ENCODE measurements at places on chromosomes 2 and 18.

DNA sequence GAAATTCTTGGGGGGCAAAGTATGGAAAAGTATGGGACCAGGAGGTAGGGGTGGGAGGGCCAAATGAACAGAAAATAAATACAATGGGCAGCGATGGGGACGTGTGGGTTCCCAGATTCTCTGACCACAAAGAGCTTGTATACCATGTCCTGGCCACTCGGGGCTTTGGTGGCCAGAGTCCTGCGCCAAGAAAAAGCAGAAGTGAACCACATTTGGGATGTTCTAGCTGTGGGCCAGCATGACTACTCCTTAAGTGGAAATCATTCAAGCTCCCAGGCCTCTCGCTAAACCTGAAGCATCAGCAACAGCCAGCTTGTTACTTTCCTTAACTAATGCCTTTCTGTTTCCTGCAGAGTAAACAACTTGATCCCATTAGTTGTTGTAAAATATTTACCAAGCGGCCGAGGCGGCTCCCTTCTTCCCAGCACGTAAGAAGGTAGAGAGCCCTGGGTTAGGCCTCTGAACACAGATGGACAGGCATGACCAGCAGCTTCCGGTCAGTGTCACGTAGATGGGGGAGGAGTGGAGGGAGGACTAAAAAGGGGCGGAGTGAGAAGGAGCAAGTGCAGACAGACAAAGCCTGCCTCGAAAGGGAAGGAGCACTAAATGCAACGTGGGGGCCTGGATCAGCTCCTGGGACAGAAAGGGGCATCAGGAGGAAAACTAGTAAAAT, 88.2 kb downstream of the GALNT14 start:
- DNase-seq = no peak

GRCh38 chr2:205915130-205915524, 170.8 kb downstream of the INO80D start:
- no peak for DNase-seq

- DNase-seq = no peak
Observed at GRCh38 chr2:179412112-179412511, 147.5 kb upstream of the SESTD1 start.

- DNase-seq = no peak
Observed at GRCh38 chr18:57083485-57083884, 63.4 kb upstream of the BOD1L2 start.
